ENCODE measurements at places on chromosomes 5 and 9.

- no peak for DNase-seq
These were observed 2.9 kb downstream of the AK1 start for GRCh38 chr9:127874301-127875221.

- DNase-seq, result no peak
These were observed 13.2 kb downstream of the PDLIM4 start for GRCh38 chr5:132270706-132271105.

DNA sequence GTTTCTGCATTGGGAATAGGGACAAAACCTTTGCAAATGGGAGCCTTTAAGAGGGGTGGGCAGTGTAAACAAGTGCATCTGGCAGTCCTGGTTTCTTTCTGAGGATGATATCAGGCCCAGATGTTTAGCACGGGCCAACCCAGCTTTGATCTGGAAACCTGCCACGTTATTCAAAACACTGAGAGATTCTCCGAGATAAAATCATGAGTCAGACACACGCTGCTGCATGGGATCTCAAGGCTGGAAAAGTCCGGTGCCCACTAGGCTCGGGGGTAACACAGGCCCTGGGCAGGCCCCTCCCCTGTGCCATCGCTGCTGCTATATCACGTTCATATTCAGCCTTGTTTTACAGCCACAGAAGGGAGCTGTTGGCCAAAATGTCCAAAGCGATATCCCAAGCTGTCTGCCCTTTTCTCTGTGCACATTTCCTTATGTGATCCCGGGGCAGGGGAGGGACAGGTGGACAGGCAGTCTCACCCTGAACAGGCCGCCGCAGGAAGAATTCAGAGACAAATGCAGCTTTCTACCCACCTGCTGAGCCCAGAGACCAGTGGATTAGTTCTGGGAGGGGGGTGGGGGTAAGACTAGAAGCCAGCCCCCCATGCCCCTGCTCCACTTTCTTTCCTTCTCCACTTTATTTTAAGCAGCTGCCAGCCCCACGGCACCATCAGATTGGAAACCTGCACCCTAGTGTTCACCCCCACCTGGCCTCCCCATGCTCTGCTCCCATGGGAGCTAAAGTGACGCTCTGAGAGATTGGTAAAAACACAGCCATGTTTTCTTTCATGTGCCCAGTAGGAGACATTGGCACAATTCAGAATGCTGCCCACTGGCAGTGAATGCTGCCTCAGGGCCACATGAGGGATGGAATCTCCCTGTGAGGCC, 63.1 kb downstream of the TMOD1 start:
- DNase-seq, result no peak

- DNase-seq, result no peak
These were observed 974.2 kb upstream of the C9orf72 start for GRCh38 chr9:28547527-28547926.

- DNase-seq, result no peak
These were observed 48.2 kb upstream of the JAK2 start for GRCh38 chr9:4936823-4937222.

GRCh38 chr9:11726659-11727058, 966.5 kb upstream of the TYRP1 start:
- DNase-seq, result no peak

DNA sequence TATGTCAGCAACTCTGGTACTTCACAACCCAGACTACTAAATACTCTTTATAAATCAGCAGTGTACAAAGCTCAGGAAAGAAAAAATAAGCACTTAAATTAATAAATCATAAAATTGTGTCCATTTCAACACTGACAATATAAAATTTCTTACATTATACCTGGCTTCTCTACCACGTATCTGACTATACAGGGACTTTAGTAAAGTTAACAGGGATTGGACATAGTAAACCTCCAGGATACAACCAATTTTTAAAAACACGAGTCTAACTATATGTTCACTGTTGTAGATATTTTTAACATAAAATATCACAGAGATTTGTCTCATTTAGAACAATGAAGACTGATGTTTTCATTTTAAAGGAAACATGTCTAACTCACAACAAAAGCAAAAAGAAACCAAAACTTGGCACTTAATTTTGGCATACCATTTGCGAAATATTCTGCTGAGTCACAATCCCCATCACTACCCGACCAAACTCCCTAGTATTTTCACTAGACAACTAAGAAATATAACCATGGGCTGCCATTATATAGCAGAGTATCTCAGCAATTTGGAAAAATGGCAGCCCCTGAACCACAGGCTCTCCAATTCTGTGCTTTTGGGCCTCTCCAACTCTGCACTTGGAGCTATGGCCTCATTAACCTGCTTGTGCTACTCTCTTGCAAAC, 14.4 kb downstream of the FAM169A start:
- DNase-seq, result no peak

DNA sequence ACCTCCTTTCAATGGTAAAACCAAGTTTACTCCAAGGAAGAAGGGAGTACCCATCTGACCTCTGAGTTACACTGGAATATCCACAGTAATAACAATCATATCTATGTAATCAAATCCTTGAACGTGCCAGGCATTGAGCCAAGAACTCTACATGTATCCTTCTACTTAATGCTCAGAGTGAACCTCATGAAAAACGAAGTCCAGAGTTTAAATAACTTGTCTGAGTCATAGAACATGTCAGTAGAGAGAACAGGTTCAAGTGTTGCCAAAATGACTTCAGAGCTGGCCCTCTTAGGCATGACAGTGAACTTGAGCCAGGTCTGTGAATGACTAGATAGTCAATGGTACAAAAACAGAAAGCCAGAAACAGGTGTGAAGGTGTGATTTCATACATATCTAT, 164.1 kb upstream of the ZNF618 start:
- DNase-seq, result no peak

DNA sequence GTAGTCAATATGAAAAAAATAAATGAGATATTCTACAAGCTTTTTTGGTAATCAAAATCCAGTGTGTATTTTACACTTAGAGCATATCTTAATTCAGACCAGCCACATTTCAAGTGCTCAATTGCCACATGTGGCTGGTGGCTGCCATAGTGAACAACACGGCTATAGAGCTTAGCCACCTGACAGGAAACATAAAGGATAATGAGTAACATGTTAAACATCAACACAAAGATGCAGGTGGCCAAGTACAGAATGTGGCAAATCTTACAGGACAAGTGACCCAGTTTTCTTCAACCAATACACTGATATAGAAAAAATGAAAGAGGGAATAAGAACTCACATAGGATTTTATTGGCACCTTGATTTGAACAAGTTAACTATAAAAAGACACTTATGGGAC, 61.4 kb downstream of the KIF24 start:
- no peak for DNase-seq

GRCh38 chr5:176382721-176383120, 5.7 kb downstream of the NOP16 start:
- no peak for DNase-seq

DNA sequence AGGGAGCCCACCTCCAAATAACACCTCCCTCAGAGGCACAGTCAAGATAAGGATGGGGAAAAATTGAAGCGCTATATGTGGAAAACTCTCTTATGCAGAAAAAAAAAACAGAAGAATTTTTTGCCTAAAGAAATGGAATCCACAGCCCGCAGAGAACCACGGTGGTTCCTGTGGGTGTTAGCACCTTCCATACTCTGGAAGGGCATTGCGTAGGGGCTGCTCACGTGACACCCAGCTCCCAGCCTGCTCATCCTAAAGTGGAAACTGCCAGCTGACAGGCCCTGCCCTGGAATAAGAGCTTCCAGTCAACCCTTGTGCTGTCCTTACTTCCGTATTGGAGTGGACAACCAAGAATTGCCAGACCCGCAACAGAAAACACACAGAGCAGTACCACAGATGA, 142.5 kb downstream of the FSTL4 start:
- no peak for DNase-seq

DNA sequence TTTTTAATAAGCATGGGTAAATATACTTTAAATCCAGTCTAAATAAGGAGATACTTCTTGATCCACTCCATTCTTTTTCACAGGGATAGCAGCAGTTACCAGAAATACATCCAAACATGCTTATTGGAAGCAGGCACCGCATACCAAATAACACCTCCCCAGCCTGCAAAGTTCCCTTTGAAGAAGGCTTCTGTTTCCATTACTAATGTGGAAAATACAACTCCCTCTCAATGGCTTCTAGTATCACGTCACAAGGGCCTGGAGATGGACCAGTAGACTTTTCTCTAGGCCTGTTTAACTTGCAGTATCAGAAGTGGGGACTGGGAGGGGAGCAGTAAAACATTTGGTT, 20.8 kb downstream of the TMEM245 start:
- DNase-seq, result no peak

DNA sequence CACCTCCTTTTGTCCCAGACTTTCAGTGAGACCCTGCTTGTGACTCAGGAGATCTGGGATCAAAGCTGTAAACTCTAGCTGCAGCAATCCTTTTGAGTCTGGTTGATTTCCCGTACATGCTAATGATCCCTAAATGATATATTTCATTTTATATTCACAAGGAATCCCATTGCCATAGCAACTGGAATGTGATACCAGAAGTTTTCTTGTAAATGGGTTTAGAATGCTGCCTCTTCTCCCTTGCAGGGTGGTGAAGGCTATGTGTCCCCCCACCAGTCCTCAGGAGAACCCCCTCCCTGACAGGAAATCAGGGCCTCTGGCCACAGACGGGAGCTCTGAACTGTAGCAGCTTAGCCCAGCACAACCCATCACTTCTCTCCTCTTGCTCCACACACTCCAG, 215.0 kb downstream of the FSTL4 start:
- DNase-seq, result no peak

GRCh38 chr5:14306329-14306815, 163.2 kb downstream of the TRIO start:
- DNase-seq, result no peak

DNA sequence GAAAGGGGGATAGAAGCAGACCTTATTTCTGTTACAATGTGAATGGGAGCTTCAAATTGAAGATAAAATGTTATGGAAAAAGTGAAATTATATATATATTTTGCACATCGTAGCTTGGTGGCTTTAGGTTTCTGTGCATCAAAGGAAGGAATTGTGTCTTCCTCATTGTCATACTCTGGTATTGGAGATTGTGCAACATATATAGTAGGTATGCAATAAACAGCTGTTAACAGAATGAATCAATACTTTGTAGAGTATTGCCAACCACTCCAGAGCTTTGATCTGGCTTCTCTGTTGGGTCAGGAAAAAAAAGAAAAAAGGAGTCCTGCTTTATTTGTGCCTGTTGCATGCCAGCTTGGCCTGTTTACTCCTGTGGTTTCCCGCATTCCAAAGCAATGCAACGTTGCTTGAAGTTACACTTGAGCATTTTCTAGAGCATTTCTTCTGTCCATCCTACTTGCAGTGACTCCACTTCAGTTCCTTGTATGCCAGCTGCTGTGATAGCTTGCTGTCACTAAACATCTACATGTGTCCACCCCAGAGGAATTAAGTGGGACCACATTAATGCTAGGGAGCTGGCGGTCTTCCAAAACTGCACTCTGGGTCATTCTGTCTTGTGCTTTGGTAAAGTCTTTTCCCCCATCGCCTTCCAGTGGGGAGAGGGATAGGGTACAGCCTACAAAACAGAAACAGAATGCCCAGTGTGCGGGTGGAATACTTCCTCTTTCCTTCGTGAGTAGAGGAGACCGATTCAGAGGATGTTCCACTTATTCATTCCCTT, 62.0 kb upstream of the MEF2C start:
- no peak for DNase-seq

- DNase-seq, result no peak
These were observed 20.0 kb downstream of the ANKH start for GRCh38 chr5:14851597-14851996.

DNA sequence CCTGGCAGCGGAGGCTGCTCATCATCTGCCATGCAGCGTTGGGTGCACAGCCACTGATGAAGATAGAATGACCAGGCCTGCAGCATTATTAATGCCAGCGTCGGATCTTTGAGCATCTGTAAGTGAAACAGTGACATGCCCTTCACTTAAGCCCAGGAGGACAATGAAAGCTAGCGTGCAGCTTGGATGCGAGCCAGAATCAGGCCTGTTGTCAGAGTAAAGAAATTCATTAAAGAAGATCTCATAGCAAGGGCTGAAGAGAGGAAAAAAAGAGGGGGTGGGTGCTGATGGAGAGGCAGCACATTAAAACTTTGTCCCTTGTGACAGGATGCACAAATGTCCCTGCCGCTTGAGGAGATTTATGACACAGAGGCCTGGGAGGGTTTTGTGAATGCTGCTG, 186.1 kb upstream of the MAST4 start:
- DNase-seq, result no peak

DNA sequence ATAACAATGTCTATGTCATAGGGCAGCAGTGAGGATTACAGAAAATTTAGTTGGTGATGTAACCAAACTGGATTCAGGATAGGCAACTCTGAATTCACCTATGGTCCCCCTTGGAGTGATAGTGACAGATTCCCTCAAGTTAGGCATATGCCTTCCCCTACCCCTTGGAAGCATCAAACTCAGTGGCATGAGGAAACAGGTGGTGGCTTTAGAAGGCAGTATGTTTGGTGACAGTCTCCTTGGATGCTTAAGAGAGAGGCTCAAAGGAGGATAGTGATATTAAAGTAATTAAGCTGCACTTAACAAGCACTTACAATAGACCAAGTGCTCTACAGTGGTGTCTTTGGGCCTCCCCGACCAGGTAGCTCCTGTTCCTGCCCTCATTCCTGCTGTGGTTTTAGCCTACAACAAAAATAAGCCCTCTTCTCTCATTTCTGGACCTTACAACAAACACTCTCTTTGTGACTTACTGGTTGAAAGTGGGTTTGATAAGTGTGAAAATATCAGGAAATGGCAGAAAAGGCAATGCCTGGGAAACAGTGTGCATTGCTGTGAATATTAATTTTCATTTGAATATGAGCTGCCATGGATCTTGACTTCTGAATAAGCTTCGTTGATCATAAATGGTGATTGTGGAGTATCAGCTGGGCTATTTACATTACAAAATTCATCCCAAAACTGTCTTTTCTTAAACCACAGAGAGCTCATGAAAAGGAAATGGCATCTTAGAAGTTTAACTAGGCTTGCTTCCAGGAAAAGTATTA, 29.2 kb downstream of the NR4A3 start:
- no peak for DNase-seq

- no peak for DNase-seq
These were observed 20.3 kb downstream of the KIF2A start for GRCh38 chr5:62326302-62326701.

- DNase-seq, result no peak
These were observed 46.8 kb upstream of the CLPTM1L start for GRCh38 chr5:1391691-1392090.
